ENCODE measurements at places on chromosomes 3 and 15. TPM values are rescaled to one million over a fixed set of nuclear protein-coding genes. Genes with fewer than 3 reads are reported as not detected.
A peak's percentile ranks its signal among the peaks of the same experiment; 100 is the strongest.

DNA sequence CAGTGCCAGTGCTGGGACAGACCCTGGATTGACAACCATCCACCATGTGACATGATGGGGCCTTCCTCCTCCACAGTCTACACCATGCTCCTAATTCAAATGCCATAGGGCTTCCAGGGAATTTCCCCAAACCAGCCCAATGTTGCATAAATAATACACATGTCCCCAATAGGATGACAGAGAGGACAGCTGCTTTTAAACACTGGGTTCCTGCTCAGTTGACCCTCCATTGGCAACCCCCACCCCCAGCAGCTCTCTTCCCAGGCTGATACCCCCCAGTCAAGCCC, 28.3 kb upstream of the ATP2B2 start:
- no peak overlapping the region for H3K4me3 ChIP-seq
- no peaks in the 10 kb centered on the region for H3K4me1 ChIP-seq
- H3K27ac ChIP-seq: no peak overlapping the region
- H3K36me3 ChIP-seq: no peaks in the 10 kb centered on the region

DNA sequence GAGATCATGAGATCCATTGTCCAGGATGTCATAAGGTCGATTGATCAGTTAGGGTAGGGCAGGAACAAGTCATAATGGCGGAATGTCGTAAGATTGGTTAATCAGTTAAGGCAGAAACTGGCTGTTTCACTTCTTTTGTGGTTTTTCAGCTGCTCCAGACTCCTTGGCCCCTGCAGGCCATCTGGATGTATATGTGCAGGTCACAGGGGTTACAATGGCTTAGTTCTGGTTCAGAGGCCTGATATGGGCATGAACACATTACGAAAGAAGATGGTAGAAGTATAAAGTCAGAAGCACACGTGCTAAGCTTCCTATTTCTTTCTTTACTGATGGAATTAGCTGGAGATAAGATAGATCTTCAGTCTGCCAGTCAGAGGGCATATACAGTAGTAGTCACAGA, 315.4 kb upstream of the LRRC3B start:
- DNase-seq: no peak
- H3K27me3 ChIP-seq: no peaks in the 10 kb centered on the region
- no peaks in the 10 kb centered on the region for H3K36me3 ChIP-seq
- no peak overlapping the region for H3K4me3 ChIP-seq
- H3K27ac ChIP-seq: no peak overlapping the region

DNA sequence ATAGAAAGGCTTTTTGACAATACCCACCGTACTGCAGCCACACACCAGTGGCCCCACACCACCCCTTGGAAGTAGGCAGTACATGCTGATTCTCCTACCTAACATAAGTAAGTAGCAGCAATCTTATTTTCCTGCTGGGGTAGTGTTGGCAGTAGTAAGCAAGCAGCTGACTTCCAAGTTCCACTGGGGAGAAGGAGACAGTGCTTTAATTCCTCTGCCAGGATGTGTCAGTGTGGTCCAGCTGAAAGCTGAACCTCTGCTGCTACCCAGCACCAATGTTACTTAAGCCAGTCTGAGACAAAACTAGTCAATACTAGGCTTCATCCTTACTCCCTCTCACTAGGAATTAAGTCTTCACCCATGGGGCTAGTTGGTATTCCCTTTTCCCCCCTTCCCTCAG, 74.7 kb downstream of the DZIP3 start:
- H3K27me3 ChIP-seq: no peaks in the 10 kb centered on the region
- peaks cover 4% of the 10 kb centered on the region for H3K36me3 ChIP-seq

DNA sequence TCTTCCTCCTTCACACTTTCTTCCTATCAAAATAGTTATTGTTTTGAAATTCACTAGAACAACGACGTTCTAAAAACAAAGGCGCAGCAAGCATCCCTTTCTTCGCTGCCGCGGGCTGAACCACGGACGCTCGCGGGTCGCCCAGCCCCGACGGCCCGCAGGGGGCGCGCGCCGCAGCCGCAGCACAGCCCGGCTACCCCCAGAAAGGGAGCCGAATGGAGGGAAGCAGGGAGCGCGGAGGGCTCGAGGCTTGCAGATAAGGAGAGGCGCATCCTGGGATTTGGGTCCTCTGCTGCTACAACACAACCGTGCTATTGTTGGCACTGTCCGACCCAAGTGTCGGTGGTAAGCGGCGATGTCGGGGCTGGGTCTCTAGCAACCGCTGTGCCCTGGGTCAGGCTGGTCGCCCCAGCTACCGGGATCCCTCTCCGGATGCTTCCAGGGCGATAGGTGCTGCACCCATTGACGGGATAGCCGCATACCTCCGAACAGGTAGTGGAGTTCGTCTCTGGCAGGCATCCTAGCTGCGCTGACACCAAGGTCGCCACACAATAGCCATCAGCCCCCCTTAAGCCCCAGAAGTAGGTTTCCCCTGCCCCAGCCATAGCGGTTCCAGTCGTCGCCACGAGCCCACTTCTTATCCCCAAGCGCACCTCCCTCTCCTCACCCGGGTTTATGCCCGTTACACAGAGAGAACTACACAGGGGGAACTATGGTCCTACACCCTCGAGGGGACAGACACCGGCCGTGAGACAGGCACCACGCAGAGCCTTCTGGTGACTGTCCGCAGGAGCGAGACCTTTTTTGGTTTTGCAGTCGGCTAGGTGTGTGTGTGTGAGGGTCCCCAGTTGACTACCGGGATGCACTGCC, 6.0 kb downstream of the ONECUT1 start:
- no peak overlapping the region for H3K27ac ChIP-seq
- H3K36me3 ChIP-seq: no peaks in the 10 kb centered on the region
- no peak for DNase-seq
- no peak overlapping the region for H3K4me3 ChIP-seq

- no peak overlapping the region for H3K4me3 ChIP-seq
- no peaks in the 10 kb centered on the region for H3K4me1 ChIP-seq
- no peaks in the 10 kb centered on the region for H3K36me3 ChIP-seq
- DNase-seq: no peak
- H3K27me3 ChIP-seq: peaks cover 52% of the 10 kb centered on the region
These were observed 326.9 kb downstream of the UACA start for GRCh38 chr15:70436428-70436827.

- no peaks in the 10 kb centered on the region for H3K27me3 ChIP-seq
- no peak overlapping the region for H3K4me3 ChIP-seq
- no peak for DNase-seq
- H3K4me1 ChIP-seq: peaks cover 8% of the 10 kb centered on the region
- no peaks in the 10 kb centered on the region for H3K36me3 ChIP-seq
These were observed 60.4 kb upstream of the CHD2 start for GRCh38 chr15:92839696-92840095.

GRCh38 chr15:27486051-27486450, 515.1 kb downstream of the GABRG3 start:
- no peak overlapping the region for H3K4me3 ChIP-seq
- H3K27ac ChIP-seq: no peak overlapping the region
- no peak for DNase-seq
- no peaks in the 10 kb centered on the region for H3K4me1 ChIP-seq
- H3K27me3 ChIP-seq: no peaks in the 10 kb centered on the region

DNA sequence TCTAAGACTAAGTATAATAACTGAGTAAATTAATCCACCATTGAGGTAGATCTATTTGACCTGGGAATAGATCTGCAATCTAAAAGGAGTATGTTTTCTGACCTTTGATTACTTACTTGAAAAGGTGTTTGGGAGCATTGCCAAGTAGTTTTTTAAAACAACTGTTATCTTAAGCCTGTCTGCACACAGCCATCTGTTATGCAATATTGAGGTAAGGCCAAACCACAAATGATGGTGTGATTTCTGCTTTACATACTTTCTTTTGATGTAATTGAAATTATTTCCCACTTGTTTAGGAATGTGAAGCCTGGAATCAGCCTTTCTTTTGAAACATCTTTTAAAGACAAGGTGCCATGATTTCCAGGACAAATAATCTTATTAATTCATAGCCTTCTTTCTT, 274.0 kb downstream of the BBX start:
- DNase-seq: no peak
- no peak overlapping the region for H3K27ac ChIP-seq
- peaks cover 46% of the 10 kb centered on the region for H3K36me3 ChIP-seq
- H3K4me3 ChIP-seq: no peak overlapping the region
- no peaks in the 10 kb centered on the region for H3K27me3 ChIP-seq
- peaks cover 48% of the 10 kb centered on the region for H3K4me1 ChIP-seq

DNA sequence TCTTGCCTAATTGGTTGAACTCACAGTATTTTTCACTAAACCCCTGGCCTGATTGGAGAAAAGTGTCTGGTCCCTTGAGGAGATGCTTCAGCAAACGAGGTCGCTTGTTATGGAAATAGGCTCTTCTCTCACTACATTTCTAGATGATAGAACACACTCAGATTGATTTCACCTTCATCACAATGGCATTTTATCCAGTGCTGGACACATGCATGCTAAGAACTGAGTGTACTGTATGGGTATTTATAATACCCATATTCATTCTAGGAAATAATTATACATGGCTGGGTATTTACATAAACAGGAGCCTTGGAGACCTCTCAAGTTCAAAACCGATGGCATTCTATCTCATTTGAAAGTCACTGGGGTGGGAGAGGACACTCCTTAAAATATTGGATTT, 444.9 kb downstream of the LPP start:
- H3K4me1 ChIP-seq: peaks cover 36% of the 10 kb centered on the region
- H3K27me3 ChIP-seq: no peaks in the 10 kb centered on the region

Gene GOLGA8R
- total RNA-seq: 4.9 TPM

DNA sequence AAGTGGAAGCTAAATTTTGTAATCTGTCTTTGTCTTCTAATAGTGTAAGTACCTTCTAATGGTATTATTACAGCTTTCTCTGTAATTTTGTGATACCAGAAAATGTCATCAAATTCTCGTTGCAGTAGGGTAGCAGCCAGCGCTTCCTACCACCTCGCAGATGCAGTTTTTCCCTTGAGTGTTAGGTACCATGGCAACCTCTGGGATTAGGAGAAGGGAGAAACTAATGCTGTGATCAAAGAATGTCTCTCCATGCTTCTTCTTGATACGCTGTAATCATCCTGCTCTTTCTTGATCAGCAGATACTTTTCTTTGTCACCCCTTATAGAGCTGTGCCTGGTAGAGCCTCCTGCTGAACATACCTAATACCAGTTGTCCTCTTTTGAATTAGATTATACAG, 27.7 kb downstream of the SRP14 start:
- no peaks in the 10 kb centered on the region for H3K27me3 ChIP-seq
- peaks cover 79% of the 10 kb centered on the region for H3K36me3 ChIP-seq
- no peaks in the 10 kb centered on the region for H3K4me1 ChIP-seq
- no peak overlapping the region for H3K27ac ChIP-seq
- no peak for DNase-seq

GRCh38 chr3:31544634-31545033, 11.9 kb downstream of the STT3B start:
- H3K4me1 ChIP-seq: peaks cover 42% of the 10 kb centered on the region
- no peaks in the 10 kb centered on the region for H3K27me3 ChIP-seq
- H3K27ac ChIP-seq: peak overlapping the region; percentile 27

All from osteocyte (in vitro differentiated cells).